ENCODE measurements at places on chromosomes 5 and 9.

DNA sequence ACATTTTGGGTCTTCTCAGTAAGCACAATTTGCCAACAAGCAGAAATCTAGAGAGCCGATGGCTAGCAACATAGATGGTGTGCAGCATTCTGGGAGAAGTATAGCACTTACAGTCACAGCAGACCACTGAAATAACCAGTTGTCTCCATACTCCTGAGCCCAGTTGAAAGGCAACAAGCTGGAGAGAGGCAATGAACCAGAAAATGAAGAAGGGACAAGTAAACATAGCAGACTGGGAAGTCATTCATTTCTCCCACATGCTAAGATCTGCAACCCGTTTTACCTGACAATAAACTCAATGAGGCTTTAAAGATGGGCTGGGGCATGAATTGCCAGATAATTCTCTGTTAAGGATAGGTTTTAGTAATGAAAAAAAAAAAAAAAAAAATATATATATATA, 575.6 kb upstream of the GRAMD2B start:
- no peak for DNase-seq

- DNase-seq: no peak
Measured at GRCh38 chr9:121992571-121993212, 100.4 kb downstream of the TTLL11 start.

GRCh38 chr9:121173501-121173900, 28.2 kb downstream of the RAB14 start:
- DNase-seq: no peak

DNA sequence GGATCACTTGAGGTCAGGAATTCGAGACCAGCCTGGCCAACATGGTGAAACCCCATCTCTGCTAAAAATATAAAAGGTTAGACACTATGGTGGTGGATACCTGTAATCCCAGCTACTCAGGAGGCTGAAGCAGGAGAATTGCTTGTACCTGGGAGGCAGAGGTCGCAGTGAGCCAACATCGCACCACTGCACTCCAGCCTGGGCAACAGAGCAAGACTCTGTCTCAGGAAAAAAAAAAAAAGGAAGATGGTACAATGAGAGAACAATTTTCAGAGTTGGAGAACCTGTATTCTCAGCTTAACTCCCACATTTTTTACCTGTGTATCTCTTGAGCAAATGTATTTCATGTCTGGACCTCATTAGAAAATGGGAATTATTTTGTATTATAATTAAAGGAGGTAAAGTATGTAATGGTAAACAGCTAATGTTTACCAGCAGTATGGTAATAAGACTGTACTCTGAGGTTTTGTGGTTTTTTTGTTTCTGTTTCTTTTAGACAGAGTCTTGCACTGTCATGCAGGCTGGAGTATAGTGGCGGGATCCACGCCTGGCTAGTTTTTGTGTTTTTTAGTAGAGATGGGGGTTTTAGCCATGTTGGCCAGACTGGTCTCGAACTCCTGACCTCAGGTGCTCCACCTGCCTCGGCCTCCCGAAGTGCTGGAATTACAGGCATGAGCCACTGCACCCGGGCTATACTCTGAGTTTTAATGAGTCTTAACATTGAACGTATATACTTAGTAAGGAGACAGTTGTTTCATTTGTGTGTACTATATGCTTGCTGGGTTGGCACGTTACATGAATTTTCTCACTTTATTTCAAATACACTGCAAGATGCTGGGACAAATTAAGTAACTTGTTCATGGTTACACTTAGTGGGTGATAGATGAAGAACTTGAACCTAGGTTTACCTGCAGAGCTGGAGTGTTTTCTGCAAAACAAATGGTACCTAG, 16.2 kb downstream of the UHRF2 start:
- DNase-seq: no peak

DNA sequence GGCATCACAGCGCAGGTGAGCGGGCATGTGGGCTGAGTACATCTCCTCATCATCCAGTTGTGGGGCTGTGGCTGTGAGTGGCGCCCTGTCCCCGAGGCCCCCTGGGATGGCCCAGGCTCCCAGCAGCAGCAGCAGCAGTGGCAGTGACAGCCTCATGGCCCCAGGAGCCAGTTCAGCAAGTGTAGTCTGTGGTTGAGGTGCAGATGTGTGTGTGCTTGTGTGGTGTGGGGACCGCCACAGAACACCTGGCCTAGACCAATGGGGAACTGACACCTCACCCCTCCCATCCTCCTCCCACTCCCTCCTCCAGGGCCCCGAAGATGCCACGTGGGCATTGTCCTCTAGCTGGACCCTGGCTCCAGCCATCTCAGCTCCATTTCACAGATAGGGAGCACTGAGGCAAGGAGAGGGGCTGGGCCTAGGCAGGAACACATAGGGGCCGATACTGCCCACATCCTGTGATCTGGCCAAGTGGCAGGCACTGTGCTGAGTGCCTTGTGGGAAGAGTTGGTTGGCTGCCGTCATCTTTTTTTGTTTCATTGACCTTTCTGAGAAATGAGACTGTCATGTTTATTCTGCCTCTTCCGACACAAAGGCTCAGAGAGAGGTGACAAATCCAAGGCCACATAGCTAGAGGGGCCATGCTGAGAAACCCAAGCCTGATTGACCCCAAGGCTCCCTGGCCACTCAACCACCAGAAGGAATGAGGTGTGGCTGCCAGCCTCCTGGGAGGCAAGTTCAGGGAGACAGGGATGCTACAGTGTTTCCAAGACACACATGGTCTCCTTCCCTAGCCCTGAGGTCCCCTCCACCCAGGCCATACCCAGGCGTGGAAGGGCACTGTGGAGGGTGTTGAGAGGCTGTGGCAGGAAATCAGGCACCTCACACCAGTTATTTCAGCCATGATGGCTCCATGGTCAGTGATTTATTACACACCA, at the start of gene MZB1:
Gene MZB1, minus strand, starts transcription at position 213 of the 938 bp plus-strand sequence. Its CDS starts 57 bp downstream, at position 156.
- peak; percentile 55 for DNase-seq

- no peak for DNase-seq
Measured at GRCh38 chr5:101429241-101429640, 526.2 kb upstream of the ST8SIA4 start.

- no peak for DNase-seq
Measured at GRCh38 chr5:72472666-72473422, 34.4 kb downstream of the ZNF366 start.

GRCh38 chr5:110092955-110093785, 403.4 kb downstream of the MAN2A1 start:
- DNase-seq: no peak

DNA sequence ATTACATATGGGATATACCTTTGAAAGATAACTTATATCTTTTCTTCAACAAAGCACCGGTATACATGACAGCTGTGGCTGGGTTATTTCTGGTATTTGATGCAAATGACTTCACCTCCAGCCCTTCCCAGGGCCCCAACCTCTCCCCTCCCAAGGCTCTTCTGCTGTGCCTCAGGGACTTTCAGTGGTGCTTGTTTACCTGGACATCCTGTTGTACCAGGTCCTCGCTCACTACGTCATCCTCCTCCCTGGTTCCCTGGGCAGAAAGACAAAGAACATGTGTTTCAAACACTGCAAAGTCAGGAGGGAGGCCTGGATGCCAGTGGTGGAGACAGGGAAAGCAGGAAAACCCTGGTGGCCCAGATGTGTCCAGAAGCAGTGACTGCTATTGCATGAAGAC, 23.4 kb downstream of the ANXA6 start:
- DNase-seq: no peak

DNA sequence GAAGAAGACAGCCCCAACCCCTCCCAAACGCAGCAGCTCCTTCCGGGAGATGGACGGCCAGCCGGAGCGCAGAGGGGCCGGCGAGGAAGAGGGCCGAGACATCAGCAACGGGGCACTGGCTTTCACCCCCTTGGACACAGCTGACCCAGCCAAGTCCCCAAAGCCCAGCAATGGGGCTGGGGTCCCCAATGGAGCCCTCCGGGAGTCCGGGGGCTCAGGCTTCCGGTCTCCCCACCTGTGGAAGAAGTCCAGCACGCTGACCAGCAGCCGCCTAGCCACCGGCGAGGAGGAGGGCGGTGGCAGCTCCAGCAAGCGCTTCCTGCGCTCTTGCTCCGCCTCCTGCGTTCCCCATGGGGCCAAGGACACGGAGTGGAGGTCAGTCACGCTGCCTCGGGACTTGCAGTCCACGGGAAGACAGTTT, 12.5 kb downstream of the QRFP start:
- no peak for DNase-seq

GRCh38 chr9:90642570-90643539, at the start of gene DIRAS2:
Gene DIRAS2 (minus strand): TSS chr9:90642824. CDS start chr9:90613827, 28,997 bp downstream.
- peak; percentile 77 for DNase-seq

- DNase-seq: no peak
Measured at GRCh38 chr5:131316026-131316425, 52.2 kb downstream of the CDC42SE2 start.
